Stimulated activated CD8-positive, alpha-beta memory T cell treated with anti-CD3 and anti-CD28 coated beads, Interleukin-2, amount 100 ng/mL, for 1 hour (primary cell): ENCODE measurements at places on chromosomes 5 and 9.

- no peak for DNase-seq
Measured at GRCh38 chr9:123658792-123659191, 271.1 kb downstream of the DENND1A start.

- no peak for DNase-seq
Measured at GRCh38 chr9:76658510-76659231, 105.6 kb upstream of the PCA3 start.

DNA sequence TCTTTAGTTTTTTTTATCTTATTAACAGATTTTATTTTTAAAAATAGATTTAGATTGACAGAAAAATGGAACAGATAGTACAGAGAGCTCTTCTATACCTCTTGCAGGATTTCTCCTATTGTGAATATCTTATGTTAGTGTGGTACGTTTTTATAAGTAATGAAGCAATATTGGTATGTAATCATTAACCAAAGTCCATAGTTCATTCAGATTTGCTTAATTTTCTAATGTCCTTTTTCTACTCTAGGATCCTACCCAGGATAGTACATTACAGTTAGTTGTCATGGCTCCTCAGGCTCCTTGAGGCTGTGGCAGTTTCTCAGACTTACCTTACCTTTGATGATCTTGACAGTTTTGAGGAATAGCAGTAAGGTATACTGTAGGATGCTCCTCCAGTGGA lies 30.4 kb downstream of the PPP2R2B start:
- no peak for DNase-seq

GRCh38 chr5:154829181-154829588 lies 21.2 kb downstream of the FAXDC2 start:
- DNase-seq: no peak

DNA sequence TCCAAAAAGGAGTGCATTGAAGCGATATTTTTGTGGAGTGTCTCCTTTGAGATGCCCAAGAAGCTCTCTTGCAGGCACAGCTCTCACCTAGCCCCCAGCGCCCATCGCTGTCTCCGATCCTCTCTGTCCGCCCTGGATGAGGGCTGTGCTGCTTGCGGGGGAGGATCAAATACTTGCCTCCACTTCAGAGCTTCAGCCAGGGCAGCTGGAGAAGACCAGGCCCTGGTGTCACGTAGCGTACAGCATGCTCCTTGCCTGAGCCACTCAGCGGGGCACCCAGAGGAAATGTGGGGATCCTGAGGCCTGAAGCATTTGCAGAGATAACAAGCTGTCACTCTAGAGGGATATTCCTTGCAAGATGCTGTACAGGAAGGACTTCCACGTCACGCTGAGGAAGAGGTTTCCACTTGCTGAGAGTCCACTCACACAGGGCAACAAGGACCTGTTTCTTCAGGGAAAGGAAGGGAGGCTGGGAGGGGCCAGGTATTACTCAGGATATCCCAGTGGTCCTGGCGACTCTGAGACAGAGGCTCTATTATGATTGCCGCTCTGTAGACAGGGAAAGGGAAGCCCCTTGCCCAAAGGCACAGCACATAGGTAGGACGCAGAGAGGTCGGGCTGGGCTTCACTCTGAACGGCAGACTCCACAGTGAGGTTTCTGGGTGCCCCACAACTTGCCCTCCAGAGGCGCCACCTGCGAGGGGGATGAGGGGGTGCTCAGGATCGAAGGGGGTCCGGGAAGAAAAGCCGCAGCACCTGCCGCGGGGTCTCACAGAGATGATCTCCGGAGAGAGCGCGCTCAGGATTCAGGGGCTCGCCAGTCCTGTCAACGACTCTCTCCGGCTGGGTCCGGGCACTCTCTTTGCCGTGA lies 64.0 kb downstream of the CRB2 start:
- DNase-seq: no peak

- DNase-seq: no peak
Measured at GRCh38 chr5:1720396-1721110, 79.1 kb downstream of the MRPL36 start.
